ENCODE measurements at places on chromosomes 4 and X.
A peak's percentile ranks its signal among the peaks of the same experiment; 100 is the strongest.

- DNase-seq: peak; percentile 34
Observed at GRCh38 chr4:23368081-23368697, 521.7 kb downstream of the PPARGC1A start.

- DNase-seq: peak; percentile 57
Observed at GRCh38 chr4:173529477-173530325, at the start of gene HAND2. HAND2 (minus strand) TSS chr4:173530229; CDS start chr4:173529289, 940 bp downstream.

- DNase-seq: no peak
Observed at GRCh38 chr4:1048773-1049590, 37.6 kb downstream of the FGFRL1 start.

DNA sequence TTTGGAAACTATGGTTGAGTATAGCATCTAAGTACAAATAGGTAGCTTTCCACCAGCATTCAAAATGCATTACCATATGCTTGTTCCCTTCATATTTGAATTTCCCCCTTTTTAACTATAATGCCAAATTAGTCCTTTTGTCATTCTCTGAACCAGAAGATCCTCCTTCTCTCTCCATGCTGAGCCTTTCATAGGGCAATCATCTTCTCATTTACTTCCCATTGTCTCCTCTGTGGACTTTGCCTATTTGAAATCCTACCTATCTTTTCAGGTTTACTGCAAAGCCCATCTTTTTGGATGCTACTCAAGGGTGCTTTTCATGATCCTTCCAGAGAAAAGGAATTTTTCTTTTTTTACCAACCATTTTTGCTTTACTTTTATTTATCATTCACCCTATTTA is 54.7 kb downstream of the DKK2 start:
- DNase-seq: no peak

GRCh38 chrX:139332441-139332840 is 198.1 kb upstream of the F9 start:
- DNase-seq: no peak

DNA sequence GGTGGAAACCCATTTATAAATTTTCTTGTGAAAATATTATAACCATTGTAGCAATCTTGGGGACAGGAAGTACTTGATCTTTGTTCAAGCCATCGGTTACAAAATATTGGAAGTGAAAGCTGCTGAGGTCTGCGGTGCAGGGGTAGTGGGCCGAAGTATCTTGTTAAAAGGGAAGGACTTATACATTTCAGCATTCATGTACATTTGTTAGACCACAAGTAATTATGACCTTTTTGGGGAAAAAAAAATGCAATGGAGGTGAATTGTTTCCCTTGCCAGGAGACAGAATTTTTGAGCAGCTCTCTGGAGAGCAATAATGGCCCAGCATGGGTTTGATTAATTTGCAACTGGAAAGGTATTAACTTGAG is 121.3 kb downstream of the EGF start:
- no peak for DNase-seq

DNA sequence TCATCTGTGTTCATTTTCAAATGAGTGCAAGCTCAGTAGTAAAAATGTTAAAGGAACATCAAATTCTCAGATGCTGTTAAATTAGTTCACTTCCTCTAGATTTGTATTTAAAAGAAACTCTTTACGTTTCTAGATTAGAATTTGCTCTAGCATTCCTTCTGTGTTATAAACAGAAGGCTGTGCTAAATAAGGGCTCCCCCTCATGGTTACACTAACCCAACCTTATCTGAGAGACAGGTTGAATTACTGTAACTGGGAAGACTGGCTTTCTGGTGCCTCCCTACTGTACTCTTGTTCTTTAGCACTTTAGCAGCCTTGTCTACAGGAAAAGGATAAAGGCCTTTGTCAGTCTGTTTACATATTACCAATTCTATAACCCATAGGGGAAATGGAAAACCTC is 56.8 kb downstream of the RXFP1 start:
- no peak for DNase-seq

DNA sequence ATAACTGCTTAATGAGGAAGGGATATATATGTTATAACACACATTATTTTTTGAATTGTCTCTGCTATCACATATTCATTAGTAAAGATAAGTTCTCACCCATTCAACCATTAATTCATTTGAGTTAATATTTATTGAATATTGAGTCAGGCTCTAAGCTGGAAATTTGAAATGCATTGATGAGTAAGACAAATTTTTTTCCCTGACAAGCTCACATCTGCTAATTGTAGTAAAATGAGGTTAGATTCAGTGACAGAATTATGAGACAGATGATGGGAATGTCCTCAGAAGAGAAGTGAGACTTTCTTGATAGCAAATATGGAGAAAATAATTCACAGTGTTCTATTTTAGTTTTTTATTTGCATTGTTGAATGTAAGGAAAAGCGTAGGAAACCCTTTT is 194.3 kb downstream of the SLC4A4 start:
- no peak for DNase-seq

- no peak for DNase-seq
Observed at GRCh38 chr4:85149676-85150075, 183.2 kb upstream of the WDFY3 start.

GRCh38 chr4:2378898-2379297 is 39.5 kb downstream of the ZFYVE28 start:
- no peak for DNase-seq

DNA sequence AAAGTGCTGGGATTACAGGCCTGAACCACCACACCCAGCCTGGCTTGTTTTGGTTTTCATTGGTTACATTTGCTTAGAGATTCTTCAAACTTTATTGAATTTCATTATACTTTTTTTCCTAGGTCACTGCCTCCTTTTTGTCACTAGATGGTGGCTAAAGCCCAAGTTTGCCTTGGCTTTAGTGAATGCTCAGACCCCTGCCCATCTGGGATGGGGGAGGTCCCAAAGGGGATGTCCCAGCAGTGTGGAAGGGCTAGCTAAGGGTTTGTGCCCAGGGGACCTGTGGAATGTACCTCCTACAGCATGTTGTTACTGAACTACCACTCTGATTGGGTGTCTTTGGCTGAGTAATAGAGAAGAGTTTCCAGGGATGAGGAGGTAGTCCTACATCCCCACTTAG is 58.4 kb downstream of the CEP135 start:
- no peak for DNase-seq

GRCh38 chrX:132207996-132208395 is 11.3 kb downstream of the RAP2C start:
- DNase-seq: no peak

GRCh38 chr4:183830438-183830985 is 74.6 kb upstream of the STOX2 start:
- DNase-seq: no peak

DNA sequence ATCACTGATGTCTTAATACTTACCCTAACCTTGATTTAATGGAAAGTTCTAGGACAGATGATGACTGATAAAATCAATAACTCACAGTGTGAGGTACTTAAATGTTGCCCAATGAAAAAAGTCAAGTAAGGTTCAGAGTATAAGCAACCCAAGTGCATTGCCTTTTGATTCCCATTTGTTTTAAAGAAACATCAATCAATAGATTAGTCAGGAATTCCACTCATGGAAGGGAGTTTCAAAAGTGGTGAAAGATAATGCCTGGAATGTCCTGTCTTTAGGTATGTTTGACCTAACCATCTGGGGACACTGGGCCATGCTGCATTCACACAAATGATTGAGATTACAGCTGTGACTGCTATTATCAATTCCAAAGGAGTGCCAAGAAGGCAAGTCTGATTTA is 259.7 kb downstream of the PPARGC1A start:
- no peak for DNase-seq

DNA sequence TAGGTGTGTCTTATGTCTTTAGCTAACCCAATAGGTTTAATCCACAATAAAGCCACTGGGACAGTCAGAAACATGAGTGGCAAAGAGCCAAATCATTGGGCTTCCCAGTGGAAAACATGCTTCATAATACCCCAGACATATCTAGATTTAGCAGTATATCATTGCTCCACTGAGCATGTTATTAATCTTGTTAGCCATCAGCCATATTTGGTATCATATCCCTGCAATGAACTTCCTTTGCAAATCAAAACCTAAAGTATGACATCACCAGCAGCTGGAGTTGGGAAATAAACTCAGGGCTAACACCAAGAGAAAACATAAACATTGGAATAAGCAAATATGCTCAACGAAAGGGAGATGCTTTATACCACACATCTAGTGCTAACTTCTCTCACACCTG is 280.8 kb upstream of the NOCT start:
- no peak for DNase-seq

GRCh38 chr4:126037231-126037630 is 722.5 kb downstream of the FAT4 start:
- no peak for DNase-seq

DNA sequence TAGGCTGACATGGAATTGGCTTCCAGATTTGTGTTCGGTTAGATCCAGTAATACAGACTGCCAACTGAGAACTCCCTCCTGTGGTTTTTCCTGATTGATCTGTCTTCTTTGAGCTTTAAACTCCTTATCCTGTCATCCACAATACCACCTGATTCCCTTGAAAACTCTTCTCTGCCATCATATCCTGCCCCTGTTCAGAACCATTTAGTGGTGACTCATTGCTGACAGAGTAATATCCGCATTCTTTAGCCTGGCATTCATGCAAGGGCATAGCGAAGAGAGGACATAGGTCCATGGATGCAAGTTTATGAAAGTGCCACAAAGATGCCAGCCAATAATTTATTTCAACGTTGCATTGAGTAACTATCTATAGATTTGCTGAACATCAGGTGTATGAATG is 76.6 kb downstream of the ITIH6 start:
- DNase-seq: no peak

DNA sequence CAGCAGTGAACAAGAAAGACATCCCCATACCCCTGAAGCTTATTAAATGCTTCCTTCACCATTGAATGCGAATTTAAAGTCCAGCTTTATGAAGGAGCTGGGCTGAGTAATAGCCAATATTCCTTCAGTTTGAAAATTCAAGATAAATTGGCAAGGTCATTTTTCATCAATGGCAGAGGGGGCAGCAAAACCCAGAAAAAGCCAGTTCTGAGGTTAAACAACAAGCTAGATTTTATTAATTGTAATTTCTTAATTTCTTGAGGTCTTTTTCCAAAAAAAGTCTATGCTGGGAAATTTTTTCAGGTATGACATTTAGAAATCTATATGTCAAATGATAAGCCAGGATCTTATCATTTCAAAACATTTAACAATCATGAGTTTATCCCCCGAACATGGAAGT is 808.9 kb downstream of the RPA4 start:
- no peak for DNase-seq

- peak; percentile 17 for DNase-seq
Observed at GRCh38 chr4:99998062-99998867, 48.2 kb upstream of the H2AZ1 start.

DNA sequence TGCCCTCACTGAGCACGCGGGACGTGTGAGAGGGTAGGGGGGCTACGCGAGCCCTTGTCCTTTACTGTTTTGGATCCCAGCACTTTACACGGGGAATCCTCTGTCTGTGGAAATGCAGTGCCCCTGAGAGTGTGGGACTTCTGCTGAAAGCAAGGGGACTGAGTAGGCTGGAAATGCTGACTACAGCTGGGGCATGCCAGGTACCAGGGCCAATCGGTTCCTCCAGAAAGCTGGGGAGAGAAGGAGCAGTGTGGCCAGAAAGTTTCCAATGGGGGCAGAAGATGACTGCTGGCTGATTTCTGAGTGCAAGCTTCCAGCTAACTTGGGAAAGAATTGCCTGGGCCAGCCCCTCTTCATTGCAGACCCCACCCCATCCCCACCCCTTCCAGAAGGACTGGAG is 1.5 kb downstream of the NHSL2 start:
- DNase-seq: no peak

GRCh38 chrX:8849945-8850344 is 48.8 kb upstream of the FAM9A start:
- no peak for DNase-seq

GRCh38 chr4:125551967-125552366 is 237.2 kb downstream of the FAT4 start:
- DNase-seq: no peak

GRCh38 chrX:2521092-2521926 is 20.5 kb upstream of the DHRSX start:
- no peak for DNase-seq

- DNase-seq: no peak
Observed at GRCh38 chrX:69125094-69125493, 40.2 kb downstream of the PJA1 start.

DNA sequence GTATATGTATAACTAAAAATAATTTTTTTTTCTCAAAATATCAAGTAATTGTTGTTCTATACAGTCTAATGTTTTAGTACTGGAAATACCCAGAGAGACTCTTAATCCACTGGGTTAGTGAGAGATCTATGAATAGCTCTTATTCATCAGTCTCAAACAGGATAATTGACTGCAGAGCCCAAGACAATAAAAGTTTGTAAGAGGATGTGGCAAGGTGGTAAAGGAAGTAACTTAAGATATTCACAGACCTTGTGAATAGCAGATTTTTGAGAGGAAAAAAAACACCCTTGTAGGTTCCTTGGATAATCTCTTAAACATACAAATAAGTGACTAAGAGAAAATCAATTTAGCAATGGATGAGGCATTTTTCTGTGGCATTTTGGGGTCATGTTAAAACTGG is 210.9 kb upstream of the FAM241A start:
- DNase-seq: no peak

DNA sequence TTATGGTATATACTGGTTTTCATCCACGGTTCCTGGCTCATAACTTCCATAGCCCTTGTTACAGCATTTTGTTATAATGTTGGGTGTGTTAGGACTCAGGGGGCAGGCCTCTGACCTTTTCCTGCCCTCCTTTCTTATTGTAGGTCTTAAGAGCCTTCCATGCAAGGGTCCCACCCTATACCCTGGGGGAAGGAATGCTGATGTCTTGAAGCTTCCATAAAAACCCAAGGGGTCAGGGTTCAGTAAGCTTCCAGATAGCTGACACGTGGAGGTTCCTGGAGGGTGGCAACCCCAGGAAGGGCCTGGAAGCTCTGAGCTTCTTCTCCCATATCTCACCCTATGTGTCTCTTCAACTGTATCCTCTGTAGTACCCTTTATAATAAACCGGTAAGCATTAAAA is 29.6 kb downstream of the ATP11C start:
- no peak for DNase-seq

GRCh38 chrX:150198776-150199175 is 164.3 kb upstream of the MAMLD1 start:
- DNase-seq: no peak

DNA sequence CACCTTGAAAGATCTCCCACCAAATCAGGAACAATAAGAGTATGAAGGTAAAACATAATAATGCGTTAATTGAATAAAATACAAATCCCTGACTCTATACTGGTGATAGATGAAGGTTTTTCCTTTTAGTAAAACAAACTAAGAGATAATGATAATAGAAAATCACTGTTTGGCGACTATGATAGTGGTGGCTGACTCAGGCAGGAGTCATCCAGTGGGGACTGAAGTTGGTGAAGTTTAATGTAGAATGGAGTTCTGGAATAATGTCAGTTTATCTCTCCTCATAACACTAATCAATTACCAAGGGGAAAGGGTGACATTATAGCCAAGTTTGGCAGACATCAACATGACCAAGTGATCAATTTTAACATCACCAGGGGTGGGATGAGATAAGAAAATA is 21.3 kb downstream of the ABCG2 start:
- DNase-seq: no peak

DNA sequence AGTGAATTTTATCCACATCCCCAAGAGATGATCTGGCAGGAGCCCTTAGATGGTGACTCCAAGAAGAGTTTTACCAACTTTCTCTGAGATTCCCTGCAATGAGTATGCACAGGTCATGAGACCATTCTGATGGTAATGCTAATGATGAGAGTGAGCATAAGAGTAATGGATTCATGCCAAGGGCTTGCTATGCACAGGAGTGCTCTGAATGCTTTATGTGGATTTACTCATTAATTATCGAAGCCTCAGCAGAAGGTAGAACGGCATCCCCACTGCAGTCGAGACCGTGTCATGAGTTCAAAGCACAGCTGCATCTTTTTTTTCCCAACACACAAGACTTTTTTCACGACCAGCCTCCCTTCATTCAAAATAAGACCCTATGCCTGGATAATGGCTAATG is 355.0 kb downstream of the RAB28 start:
- DNase-seq: no peak

Measured in NCI-H510A treated with DMSO at 0.1 percent for 48 hours (cell line).